ENCODE measurements at places on chromosomes 16 and 17.

GRCh38 chr16:29898804-29899515 lies 390 bp downstream of the SEZ6L2 start:
- DNase-seq: peak; percentile 40

DNA sequence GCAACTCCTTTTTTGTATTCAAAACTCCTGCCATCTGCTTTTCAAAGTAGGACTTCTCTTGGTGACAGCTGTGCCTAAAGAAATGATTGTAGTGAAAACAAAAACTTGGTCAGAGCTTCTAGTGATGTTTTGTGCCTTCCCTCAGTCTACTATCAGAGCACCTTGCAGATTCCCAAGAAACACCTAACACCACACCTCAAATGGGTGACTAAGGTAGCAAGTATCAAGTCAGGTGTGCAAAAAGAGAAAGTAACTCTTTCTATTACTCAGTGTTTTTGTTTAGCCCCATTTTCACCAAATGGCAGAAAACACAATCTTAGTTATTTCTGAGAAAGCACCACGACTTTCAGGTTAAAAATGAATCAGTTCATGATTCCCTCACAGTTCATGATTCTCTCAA lies 2.0 kb upstream of the PMFBP1 start:
- DNase-seq: no peak

DNA sequence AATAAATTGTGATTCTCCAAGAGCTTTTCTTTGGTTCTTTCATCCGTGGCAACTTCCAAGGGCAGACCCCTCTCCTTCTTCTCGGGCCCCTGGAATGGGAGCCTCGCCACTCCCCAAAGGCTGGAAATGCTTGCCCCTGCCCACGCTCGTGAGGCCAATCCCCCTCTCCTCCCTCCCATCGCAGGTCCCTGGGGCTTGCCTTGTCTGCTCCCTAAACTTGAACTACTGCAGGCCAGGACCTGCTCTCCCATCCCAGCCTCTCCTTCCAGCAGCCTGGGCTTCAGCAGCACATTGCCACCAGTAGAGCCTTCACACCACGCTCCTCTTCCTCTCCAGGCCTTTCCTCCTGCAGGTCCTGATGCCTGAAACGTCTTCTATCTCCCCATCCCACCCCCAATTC lies 11.1 kb downstream of the PITPNM3 start:
- no peak for DNase-seq

DNA sequence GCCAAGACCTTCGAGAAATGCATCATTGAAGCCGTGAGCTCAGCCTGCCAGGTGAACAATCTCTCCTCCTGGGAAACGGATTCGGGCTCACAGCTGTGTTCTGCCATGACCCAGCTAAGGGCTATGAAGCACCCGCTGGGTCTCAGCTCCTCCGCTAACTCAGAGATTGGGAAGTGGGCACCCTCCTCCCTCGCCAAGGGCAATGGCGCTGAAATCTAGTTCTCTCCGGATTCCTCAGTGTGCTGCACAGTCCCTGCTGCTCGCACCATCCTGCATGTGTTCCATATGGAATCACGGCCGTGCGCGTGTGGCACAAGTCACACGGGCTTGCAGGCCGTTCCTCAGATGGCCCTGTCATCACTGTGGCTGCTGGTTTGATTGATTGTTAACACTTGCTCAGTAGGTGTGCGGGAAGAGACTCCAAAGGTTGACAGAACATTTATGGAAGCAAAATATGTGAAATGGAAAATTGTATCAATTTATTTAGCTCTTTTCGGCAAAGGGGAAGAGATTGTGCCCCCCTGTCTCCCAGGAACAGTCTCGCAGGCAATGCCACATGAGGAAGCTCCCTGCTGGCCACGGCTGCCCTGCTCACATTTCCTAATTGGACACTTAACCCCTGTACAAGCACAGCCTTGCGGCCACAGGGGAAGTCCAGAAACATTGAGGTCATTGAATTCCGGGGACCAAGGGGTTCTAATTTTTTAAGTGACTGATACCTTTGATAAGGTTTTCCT lies 58.8 kb downstream of the RNF213 start:
- no peak for DNase-seq

DNA sequence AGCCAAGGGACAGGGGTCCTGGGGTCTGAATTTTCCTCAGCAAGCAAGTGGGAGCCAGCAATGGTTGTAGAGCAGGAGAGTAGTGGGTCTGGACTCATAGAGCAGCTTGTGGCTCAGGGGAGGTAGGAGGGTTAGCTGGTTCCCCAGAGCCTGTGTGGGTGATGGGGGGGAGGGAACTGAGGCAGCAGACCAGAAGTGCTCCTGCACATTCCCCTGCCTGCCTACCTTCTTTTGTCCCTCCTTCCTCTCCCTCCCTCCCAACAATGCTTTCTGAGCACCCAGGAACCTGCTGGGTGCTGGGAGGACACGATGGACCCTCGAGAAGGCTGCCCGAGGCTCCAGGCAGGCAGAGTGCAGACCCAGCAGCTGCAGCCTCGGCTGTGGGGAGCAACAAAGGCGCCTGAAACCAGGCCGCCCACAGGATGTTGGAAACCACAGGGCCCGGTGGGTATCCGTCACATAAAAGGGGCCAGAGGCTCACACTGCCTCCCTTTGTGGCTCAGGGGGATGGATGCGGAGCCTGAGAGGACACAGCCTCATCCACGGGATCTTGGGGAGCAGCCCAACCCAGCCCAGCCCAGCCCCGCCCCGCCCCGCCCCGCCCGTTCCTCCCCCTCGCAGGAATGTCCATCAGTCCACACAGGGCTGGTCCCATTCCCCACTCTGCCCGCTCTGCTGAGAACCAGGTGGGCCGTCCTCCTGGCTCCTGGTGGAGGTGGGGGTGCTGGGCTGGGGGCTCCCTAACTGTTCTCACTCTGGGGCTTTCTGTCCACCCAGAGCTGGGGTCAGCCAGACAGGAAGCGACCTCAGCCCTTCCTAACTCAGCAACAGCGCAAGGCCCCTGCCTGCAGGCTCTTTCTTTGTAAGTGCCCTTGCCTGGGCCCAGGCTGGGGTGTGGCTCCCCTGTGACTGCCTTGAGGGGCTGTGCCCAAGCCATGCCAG lies 1.7 kb upstream of the NLRC3 start:
- no peak for DNase-seq

All from HS-5 (cell line).